Kidney glomerular epithelial cell (primary cell): ENCODE measurements at places on chromosomes 6 and 20.

DNA sequence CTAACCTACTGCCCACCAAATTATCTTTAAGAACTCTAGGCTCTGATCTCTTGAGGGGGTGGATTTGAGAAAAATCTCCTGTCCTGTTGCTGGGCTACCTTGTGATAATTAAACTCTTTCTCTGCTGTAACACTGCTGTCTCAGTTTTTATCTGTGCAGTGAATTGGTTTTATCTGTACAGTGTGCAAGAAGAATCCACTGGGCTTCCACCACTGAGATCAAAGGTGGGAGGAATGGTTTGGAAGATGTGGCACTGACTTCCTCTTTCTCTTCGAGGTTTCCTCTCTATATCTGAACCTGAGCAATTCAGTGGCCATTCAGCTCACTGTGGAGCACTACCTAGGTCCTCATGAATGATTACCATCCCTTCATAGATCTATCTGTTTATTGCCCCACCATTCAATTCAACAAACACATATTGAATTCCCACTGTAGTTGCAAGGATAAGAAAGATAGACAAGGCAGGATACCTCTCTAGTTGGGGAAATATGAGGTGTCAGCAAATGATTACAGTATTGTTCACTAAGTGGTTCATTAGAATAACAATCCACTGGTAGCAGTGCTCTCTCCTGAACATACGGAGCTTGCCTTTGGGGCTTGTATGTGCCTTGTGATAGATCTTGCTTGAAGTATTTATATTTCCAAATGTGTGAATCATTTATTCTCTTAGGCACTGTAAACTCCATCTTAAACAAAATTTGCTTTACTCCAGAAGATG lies 172.1 kb upstream of the ARG1 start:
- DNase-seq: no peak

DNA sequence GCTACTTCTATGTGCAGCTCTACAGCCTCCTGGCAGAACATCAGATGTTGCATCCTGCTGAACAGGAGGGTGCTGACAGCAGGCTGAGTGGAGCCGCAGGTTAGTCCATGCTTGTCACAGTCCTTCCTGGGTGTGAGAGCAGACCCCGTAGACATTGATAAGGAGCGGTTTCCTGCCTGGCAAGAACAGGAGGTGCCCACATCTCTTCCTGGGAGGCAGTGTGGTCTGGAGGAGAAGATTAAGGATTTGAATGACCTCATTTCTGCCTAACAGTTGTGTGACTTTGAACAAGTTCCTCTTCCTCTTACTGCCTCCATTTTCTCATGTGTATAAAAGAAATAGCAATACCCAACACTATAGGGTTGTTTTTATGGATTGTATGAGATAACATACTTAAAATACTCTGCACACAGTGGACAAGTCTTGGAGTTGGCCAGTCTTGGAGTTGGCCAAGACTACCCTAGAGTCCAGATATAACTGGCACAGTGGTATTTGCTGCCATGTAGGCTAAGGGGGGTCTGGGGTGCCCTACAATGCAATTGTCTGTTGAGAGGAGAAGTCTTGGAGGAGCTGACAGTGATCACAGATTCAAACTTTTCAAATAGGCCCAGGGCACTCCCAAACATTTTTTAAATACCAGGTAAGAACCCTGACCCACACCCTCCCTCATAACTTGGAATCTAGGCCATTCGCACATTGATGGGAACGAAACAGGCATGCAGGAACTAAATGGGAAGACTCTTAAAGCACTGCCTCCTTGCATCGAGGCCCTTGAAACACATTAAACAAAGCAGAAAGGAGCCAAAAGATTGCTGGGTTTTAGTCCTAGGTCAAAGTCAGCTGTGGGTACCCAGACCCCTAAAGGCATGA lies 32.6 kb upstream of the TBC1D7 start:
- no peak for DNase-seq

DNA sequence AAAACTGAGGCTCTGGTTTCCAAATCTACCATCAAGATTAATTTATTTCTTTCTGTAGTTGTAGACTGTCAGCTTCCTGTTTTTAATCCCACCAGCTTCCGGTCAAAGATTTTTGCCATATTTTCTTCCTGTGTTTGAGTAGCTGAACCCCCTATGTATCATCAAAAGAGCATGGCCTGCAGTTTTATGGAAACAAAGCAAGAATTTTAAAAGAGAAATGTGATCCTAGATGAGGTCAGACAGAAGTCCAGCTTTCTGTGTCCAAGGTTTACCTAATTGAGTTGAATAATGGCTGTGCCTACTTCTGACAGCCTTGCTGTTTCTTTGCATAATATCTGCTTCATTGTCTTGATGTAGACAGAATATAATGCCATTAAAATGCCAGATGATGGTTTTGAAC lies 163.7 kb downstream of the CARMIL1 start:
- DNase-seq: no peak

DNA sequence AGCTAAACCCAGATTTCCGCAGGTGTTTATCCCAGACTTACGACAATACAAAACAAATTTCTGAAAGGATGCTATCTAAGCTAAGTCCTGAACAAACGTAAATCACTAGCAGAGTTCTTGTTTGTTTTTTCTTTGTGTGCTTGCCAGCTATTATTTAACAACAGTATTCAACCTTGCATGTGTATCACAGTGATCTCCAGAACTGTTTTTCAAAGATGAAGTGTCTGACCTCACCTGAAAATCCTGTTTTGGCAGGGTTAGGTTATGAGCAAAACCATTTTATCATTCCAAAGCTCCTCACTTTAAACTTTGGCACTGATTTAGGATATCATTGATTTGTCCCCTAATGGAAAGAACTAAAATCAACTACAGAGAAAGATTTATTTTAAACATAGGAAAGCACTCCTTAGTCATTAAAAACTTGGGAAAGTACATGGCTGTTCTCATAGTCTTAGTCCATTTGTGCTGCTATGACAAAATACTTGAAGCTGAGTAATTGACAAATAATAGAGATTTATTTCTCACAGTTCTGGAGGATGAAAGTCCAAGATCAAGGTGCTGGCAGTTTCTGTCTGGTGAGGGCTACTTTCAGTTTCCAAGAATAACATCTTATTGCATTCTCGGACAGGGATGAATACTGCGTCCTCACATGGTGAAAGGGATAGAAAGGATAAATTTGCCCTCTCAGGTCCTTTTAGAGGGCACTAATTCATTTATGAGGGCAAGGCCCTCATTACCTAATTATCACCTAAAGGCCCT lies 20.8 kb upstream of the BMP5 start:
- DNase-seq: no peak

DNA sequence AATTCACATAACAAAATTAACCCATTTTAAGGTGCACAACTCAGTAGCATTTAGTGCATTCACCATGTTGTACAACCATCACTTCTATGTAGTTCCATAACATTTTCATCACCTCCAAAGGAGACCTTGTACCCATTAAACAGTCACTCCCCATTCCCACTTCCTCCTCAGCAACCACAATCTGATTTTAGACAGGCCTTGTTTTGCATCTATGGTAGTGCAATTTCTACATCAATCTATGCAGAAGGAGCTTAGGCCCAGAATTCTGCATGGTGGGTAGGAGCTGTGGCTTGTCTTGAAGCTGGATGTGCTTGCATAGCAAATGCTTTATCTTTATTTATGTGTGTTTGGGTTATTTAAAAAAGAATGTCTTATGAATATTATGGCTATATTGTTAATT lies 13.5 kb upstream of the HLA-DQA1 start:
- no peak for DNase-seq

DNA sequence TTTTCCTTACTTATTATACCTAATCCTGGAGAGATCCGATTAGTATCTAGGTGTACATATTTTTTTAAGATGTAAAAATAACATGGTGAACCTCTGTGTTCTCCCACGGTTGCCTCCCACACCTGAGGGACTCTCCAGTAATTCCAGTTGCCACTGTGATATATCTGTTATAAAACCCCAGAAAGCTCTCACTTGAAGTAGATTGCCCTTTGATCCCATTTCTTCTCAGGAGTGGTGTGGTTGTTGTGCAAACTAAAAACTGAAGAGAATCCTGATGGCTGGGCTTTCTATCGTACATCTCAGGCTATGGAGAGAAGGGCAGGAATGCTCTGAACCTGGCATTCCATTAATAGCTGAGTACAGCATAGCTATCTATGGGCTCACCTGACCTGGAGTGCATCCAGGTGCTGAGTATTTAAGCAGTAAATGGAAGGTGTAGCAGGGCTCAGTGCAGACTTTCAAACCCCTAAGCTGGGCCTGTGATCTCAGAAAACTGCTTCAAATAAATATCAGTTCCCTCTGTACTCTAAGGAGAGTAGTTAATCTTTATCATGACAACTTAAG lies 41.0 kb downstream of the VGLL2 start:
- DNase-seq: no peak

GRCh38 chr20:41615110-41615509 lies 3.1 kb downstream of the CHD6 start:
- no peak for DNase-seq

DNA sequence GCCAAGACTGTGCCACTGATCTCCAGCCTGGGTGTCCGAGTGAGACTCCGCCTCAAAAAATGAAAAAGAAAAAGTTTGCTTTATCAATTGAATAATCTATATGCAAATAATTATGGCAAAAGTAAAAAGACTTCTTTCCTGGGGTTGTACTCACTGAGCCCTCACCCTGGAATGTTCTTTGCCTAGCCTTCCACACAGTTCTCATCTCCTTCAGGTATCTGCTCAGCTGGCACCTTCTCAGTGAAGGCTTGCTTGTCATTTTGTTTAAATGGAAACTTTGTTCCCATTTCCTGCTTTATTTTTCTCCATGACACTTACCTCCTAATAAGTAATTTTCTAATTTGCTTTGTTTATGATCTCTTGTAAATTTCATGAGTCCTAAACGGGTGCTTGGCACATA lies 96.7 kb downstream of the SGK1 start:
- no peak for DNase-seq

DNA sequence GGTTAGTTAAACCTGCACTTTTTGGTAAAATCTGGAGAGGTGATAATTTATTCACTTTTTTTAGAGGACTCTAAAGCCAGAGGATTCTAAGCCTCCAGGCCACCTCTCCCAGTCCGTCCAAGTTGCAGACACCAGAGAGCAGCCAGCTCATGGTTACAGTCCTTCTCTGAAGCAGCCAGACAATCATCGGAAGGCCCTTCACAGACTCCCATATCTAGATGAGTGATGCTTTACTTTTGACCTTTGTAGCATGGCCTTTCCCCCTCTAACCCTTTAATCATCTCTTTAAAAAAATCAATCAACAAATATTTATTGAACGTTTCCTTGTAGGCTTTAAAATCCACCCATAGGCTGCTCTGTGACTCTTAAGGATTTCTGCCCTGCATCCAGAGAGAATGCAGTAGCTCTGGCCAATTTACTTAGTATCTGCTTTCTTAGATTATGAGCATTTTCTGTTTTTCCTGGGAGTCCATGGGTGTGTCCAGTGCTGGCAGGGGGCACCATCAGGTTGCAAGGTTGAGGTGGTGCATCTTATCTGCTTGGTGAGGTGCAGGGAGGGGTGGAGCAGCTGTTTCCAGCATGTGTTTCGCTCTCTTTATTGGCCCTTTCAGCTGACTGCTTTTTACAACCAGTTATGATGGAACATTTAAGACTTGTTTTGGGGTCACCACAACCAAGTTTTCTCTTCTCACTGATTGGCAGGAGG lies 58.6 kb downstream of the JARID2 start:
- no peak for DNase-seq

DNA sequence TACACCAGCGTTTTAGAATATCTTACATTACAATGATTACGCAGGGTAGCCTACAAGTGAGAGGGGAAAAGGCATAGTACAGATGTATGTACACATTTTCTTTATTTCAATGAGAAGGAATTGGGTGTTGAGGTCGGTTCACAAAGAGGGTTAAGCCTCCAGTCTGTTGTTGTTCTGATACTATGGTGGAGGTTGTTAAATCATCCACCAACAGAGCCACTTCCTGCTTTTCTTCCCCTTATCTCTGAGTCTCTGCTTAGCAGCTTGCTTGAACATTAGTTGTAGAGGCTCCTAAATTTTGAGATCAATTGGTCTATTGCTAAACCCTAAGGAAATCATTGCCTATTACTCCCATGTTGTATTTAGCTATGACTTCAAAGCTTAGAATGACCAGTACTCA lies 7.3 kb downstream of the RGS17 start:
- no peak for DNase-seq

- no peak for DNase-seq
Observed at GRCh38 chr6:132900849-132901248, 86.5 kb downstream of the RPS12 start.

DNA sequence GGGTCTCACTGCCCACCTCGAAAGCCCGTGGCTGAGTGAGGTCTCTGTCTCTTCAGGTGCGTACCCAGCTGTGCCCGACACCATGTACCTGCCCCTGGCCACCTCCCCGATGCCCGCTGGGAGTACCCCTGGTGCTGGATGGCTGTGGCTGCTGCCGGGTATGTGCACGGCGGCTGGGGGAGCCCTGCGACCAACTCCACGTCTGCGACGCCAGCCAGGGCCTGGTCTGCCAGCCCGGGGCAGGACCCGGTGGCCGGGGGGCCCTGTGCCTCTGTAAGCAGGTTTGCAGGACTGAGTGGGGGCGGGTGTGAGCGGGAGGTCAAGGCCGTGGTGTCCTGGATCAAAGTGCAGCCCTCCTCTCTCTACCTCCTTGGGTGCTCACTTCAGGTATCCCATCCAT lies 4.7 kb downstream of the CCN5 start:
- DNase-seq: no peak

- DNase-seq: no peak
Observed at GRCh38 chr6:135170238-135170637, 10.9 kb upstream of the MYB start.

GRCh38 chr6:53926505-53926904 lies 131.7 kb downstream of the LRRC1 start:
- peak; percentile 47 for DNase-seq

- DNase-seq: no peak
Observed at GRCh38 chr6:7115543-7116231, 7.9 kb downstream of the RREB1 start.

DNA sequence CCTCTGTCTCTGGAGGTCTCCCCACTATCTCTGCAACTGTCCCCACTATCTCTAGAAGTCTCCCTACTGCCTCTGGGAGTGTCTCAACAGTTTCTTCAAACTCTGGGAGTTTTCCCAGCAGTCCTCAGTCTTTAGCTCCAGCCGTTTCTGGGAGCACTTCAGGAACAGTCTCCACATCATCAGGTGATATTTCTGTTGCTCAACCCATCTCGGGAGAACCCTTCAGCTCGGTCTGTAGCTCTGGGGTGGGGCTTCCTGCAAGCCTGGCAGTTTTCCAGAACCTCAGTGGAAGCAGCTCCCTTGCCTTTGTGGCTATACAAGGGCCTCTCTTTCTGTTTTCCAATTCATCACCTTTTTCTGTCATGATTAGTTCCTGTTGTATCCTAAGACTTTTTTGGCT lies 3.0 kb upstream of the SFTA2 start:
- no peak for DNase-seq

- DNase-seq: no peak
Observed at GRCh38 chr6:69340196-69340595, 456.6 kb downstream of the LMBRD1 start.

DNA sequence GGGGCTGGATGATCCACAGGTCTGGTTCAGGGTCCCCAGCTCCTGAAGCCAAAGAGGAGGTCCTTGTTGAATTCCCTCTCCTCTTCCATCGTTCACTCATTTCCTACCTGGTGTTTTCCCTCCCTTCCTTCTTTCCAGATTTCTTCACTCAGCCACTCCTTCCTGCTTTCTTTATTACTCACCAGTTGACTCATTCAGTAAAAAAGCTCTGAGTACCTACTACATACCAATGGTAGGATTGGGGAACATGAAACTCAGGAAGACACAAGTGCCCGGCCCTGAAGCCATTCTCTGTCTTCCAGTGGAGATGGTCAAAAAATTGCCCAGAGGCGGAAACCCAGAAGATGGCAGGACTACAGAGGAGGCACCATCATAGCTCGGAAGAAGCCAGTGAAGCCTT lies 11.9 kb upstream of the NSFL1C start:
- peak; percentile 72 for DNase-seq
